ENCODE measurements at places on chromosomes 11 and 22.

GRCh38 chr22:43018615-43019014 is 3.7 kb upstream of the PACSIN2 start:
- DNase-seq = no peak

DNA sequence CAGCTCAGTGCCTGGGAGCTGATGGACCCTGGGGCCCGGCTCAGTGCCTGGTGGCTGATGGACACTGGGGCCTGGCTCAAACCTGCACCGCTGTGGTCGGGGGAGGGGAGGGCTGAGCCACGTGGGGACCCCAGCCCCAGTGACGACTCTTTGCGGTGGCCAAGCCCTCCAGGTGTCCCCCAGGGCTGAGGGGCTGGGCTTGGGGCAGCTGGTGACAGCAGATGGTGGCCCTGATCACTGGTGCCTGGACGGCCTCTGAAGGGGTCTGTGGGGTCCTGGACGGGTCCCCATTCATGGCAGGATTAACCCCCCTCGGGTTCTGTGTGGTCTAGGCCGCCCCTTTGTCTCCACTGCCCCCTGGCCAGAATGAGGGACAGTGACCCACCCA is 3.4 kb upstream of the MUC5B start:
- DNase-seq = no peak

- DNase-seq = no peak
Observed at GRCh38 chr22:38440747-38441350, 14.2 kb downstream of the KCNJ4 start.

DNA sequence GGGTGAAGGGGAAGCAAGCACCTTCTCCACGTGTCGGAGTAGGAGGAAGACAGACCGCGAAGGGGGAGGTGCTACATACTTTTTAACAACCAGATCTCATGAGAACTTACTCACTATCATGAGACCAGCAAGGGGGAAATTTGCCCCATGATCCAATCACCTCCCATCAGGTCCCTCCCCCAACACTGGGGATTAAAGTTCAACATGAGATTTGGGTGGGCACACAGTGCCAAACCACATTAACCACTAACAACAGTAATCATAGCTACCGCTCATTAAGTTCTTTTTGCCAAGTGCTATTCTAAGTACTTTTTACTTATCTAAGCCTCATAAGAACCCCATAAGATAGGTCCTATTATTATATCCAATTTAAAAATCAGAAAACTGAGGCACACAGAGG is 450.5 kb upstream of the DDI1 start:
- DNase-seq = no peak

- peak; percentile 80 for DNase-seq
Observed at GRCh38 chr11:1389103-1389931, 417 bp upstream of the BRSK2 start.

DNA sequence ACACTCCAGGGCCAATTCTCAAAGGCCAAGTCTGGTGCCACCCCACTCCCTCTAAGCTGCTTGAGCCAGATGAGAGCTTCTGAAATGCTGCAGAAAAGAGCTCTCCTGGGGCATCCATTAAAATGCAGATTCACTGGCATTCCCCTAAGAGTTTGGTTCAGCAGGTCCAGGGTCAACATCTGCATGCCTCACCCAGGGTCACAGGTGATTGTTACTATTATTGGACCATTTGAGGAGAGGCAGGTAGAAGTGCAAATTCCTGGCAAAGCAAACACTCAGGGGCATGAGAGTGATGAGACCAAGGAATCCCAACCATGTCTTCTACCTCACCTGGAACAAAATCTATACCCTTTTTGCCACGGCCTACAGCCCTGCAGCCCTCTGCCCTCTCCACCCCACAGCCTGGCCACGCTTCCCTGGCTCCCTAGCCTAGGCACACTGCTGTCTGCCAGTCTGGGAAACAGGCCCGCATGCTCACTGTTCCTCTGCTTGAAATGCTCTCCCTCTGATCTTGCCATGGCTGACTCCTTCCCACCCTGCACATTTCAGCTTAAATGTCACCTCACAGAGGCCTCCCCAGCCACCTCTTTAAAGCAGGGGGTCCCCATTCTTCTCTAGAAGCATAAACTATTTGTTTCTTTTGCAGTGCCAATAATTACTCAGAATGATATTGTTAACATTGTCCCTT is 4.4 kb upstream of the P2RX6 start:
- no peak for DNase-seq

DNA sequence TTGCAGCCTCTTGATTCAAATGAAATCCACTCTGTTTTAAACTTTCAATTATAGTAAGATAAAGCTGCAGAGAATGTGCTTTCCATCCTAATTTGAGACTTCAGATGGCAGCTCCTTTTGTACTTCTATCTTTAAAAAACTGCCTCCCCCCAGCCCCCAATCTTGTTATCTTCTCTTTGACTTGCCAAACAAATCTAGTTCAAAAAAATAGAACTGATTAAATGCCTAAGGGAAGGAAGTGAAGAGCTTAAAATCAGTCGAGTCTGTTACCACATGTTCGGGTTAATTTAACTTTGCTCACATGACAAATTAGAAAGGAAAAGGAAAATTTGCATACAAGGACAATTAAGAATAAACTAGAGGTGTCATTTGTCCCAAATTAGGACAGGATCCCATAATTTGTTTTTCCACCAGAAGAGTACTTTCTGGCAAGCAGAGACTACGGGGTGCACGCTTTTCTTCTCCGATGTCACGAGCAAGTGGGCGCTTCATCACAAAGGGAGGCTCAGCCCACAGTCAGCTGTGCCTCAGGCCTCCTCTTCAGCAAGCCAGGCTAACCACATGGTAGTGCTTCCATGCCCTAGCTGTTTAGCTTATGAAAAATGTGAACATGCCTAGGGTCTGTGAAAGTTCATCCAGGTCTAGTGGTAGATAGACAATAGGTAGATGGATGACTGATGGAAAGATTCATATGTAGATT is 69.0 kb upstream of the LDLRAD3 start:
- no peak for DNase-seq

GRCh38 chr22:29654420-29654819 is 51.0 kb downstream of the NF2 start:
- no peak for DNase-seq

GRCh38 chr22:39723899-39724351 is 153.4 kb downstream of the CACNA1I start:
- DNase-seq = peak; percentile 50

DNA sequence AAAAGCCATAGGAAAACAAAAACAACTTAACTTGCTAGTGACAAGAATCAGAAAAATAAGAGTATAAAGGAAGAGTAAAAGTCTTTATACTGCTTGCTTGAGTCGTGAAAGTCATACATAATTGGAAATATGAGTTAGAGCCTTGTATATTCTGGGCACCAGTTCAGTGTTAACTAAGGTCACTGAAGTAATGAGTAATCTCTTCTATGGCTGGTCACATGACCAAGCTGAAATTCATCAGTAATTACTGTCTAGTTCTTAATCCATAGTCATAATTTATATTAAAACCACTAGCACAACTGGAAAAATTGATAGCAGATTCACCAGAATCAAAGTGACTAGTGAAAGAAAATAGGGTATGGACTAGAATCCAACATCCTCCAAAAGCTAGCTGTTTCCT is 84.4 kb upstream of the SLC5A12 start:
- peak; percentile 55 for DNase-seq

- DNase-seq = peak; percentile 6
Observed at GRCh38 chr11:1652771-1653540, 23.4 kb downstream of the KRTAP5-5 start.

DNA sequence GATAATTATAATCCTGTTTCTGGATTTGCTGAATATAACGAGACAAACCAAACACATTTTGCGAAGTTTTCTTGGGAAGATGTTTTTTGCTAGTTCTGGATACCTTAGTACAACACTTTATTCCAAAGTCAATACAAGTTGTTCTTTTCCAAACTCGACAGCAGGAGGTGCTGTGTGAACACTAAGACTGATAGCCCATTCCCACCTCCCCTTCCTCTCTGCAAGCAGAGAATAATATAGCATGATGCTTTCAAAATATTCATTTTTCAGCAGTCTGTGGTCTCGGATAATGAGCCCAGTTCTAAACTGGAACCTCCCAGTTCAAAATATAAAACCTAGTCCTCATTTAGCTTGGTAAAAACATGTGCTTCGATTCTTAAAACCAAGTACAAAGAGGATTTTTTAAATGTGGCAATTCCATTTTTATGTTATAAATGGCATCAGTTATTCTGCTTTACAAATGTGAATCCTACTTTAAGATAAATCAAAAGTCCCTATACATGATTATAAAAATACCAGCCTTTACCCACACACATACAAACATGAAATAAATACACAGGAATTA is 129.1 kb downstream of the DCDC1 start:
- peak; percentile 16 for DNase-seq

- DNase-seq = no peak
Observed at GRCh38 chr22:25695146-25695545, 46.8 kb upstream of the MYO18B start.

DNA sequence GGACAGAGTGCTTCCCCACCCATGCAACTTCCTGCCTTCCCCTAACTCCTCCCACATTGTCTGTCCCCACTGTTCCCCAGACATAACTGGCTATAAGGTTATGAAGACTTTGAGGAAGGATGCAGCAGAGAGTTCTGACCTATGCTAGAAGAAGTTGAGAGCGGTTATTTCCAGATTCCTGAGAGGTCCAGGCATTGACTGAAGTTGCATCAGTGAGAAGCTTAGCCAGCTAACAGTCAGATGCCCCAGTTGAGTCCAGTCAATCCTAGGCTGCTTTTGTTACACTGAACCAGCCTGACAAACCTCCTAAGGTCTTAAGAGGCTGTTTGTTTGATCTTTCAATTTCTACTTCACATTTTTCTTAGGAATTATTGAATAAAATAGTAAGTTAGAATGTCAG is 937.9 kb upstream of the CCDC90B start:
- no peak for DNase-seq

DNA sequence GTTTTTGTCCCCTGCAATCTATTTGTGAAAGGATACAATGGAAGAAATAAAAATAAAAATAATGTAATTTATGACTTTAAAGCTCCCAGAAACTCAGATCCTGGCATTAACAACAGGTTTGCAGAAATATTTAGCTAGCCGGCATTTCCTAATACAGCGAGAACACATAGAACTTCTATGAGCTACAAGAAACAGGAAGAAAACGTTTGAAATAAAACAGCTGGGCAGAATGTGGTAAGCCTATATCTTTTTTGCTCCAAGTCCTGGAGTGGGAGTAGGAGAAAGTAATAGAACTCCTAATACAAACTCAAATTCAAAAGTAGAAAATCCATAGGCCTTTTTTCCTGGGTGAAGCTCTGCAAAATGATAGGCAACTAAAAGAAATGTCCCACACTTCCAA is 29.6 kb upstream of the FIBIN start:
- no peak for DNase-seq

- no peak for DNase-seq
Observed at GRCh38 chr11:45075952-45076351, 70.5 kb upstream of the PRDM11 start.

GRCh38 chr22:25698461-25698860 is 43.5 kb upstream of the MYO18B start:
- DNase-seq = no peak

DNA sequence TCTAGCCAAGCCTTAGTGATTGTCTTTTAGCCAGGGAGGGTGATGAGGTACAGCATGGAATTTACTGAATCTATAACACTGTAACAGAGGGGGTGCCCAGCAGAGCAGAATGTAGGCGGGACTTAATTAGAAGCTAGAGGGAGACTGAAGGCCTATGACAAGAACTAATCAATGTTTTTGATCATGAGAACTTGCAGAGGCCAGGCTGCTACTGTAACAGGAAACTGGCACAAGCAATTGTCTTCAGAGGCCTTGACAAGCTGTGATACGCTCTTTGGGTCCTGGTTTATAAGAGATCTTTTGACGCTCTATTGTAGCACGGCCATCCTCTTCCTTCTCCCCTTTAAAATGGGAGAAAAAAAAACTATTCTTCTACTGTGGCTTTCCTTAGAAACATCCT is 1297.3 kb downstream of the JRKL start:
- no peak for DNase-seq

- no peak for DNase-seq
Observed at GRCh38 chr11:117313828-117314768, 2.0 kb downstream of the BACE1 start.

DNA sequence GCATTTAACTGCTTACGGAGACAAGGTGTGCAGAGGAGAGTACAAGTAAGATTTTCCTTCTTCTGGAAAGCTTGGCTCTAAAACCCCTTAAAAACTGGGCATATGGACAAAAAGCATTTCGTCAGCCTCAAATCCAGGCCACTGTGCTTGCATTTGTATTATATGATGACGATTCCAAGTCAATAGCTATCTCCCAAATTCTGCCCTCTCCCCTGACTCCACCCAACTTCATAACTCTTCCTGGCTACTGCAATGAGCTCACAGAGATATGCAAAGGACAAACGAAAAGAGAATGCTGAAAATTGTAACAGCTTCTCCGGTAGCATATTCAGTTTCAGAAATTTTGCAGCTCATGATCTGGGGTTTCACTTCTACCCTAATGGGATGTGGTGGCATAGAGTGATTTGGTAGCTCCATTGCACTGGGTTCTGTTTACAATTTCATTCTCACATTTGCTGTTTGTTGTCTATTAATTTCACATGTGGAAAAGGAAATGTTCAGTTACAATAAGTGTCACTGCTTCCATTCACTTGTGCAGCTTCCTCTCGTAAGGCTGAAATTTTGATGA is 45.6 kb upstream of the CHRM4 start:
- no peak for DNase-seq

DNA sequence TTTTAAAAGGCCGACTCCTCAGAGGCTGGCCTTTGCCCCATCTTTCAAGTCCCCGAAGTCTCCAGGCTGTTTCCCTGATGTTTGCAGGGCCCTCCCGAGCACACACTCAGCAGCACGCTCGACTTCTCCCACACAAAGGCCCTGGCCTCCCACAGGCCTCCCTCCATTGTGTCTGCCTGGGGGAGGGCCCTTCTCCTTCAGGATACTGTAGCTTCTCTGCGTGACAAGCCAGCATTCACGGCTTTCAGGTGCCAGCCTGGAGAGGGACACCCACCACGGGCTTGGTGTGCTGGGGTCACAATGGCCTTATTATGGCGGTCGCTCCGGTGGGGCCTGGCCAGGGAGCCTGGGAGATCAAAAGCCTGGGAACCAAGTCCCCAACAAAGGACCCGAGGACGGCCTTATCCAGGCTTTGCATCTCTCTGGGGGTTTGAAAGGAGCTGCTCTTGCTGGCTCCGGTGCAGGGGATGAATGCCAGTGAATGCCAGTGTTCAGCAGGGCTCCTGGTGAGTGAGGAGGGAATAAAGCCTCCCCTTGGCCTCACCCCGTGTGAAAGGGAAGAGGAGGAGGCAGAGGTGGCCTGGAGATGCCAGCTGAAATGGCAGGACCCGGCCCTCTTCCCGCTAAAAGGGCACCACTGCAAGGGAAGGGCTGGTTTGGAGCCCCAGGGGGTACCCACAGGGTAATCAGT is 55.0 kb downstream of the TRAF6 start:
- peak; percentile 33 for DNase-seq

DNA sequence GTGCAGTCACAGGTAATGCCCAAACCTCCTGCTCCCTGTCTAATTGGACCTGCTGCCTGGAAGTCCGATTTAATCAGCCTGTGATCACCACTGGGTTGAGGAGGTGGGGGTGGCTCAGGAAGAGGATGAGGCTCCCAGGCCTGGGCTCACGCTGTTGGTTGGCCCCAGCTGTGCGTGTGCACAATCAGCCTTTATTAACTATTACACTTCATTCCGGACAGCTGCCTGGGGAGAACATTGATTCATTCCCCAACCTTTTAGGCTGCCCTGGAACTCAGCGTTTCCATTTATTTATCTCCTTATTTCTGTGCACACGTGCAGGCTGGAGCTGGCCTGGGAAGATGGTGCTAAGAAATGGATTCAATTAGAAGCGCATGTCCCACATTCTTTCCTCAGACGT is 123.4 kb downstream of the DSCAML1 start:
- DNase-seq = no peak

- no peak for DNase-seq
Observed at GRCh38 chr11:124796312-124796711, 3.9 kb downstream of the MSANTD2 start.

GRCh38 chr11:64340671-64341335 is 799 bp downstream of the CCDC88B start:
- DNase-seq = no peak
